ENCODE measurements at places on chromosomes 5 and 9. TPM values are rescaled to one million over a fixed set of nuclear protein-coding genes. Genes with fewer than 3 reads are reported as not detected.

SLC36A2 gene
- total RNA-seq, result not detected

GRCh38 chr5:90409318-90410177, at the start of gene CETN3:
CETN3 (minus strand) TSS chr5:90409756; CDS start chr5:90409661, 95 bp downstream.
- peak; percentile 97 for ATAC-seq

GRCh38 chr9:87827341-87827740, 55.3 kb upstream of the SPATA31E1 start:
- ATAC-seq, result no peak

PCDHGA8 gene
- total RNA-seq, result 0.64 TPM

PAEP gene
- total RNA-seq, result not detected

CAAP1 gene
- 12.1 TPM for total RNA-seq

RETREG1 gene
- 1.5 TPM for total RNA-seq

- ATAC-seq, result no peak
These were observed 11.7 kb upstream of the GADD45G start for GRCh38 chr9:89592963-89593726.

DNA sequence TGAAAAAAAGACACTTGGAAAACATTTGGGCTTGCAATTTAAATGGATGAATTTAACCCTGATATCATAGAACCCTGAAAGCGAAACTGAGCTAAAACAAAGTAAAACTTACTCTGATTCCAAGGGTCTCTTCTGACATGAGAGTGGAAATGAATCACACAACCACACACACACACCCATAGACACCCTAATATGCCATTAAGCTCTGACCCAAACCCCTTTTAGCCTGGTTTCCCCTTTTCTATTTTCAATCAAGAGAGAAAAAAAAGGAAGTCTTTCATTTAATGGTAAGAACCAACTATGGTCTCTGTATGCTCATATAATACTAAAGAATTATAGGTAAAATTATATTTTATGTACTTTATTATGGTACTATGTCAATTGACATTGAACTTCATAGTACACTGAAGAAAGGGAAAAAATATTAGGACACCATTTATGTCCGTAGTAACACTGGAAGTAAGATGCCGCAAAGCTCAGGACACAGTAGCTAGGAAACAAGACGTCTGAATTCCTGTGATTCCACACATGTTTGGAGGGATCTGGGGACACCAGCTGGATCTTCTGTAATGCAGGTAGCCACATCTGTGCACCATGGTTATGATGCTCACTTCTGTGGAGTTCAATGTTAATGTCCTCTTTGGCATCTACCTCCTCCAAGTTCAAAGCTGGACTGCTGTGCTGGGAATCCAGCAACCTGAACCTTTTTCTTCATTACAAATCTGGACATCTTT, 95.8 kb downstream of the PCSK1 start:
- ATAC-seq, result no peak

IL11RA gene
- 4.0 TPM for total RNA-seq

- no peak for ATAC-seq
These were observed 255.3 kb upstream of the GRIN3A start for GRCh38 chr9:101993771-101994170.

DNA sequence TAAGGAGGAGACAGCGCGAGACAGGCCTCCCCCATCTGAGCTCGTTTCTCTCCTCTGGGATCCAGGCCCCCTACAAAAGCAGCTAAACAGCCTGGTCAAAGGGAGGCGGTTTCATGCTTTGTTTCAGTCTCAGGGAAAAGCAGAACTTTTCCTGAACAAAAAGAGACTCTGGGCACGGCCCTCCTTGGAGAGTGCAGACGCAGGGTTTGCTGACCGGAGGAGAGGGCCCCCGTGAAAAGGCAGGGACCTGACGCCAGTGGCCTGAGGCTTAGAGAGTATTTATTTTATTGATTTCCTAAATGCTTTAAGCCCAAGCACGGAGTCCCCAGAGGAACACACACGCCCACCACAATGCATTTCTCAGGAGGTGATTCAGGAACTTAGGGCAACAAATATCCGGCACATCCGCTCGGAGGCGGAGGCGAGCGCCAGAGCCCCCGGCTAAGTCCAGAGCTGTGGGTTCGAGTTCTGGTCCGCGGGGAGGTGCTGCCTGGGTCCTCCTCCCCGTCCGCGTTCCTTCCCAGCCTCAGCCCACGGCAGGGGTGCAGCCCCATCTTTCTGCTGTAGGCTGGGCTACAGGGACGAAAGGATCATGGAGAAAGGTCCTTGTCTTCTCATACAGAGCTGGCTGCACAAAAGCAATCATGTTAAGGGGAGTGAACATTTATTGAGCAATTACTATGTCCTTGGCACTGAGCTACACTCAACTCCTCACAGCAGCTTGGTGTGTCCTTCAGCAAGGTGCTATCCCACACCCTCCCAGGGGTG, 40.0 kb downstream of the PTGES start:
- ATAC-seq, result no peak

- no peak for ATAC-seq
These were observed 35.2 kb upstream of the SPARC start for GRCh38 chr5:151721812-151722391.

- no peak for ATAC-seq
These were observed 1029.6 kb downstream of the CDH12 start for GRCh38 chr5:21823588-21823987.

CER1 gene
- total RNA-seq, result not detected
